ENCODE measurements at places on chromosomes 16 and 17.

- DNase-seq, result no peak
Measured at GRCh38 chr17:12085076-12085949, 64.6 kb downstream of the MAP2K4 start.

DNA sequence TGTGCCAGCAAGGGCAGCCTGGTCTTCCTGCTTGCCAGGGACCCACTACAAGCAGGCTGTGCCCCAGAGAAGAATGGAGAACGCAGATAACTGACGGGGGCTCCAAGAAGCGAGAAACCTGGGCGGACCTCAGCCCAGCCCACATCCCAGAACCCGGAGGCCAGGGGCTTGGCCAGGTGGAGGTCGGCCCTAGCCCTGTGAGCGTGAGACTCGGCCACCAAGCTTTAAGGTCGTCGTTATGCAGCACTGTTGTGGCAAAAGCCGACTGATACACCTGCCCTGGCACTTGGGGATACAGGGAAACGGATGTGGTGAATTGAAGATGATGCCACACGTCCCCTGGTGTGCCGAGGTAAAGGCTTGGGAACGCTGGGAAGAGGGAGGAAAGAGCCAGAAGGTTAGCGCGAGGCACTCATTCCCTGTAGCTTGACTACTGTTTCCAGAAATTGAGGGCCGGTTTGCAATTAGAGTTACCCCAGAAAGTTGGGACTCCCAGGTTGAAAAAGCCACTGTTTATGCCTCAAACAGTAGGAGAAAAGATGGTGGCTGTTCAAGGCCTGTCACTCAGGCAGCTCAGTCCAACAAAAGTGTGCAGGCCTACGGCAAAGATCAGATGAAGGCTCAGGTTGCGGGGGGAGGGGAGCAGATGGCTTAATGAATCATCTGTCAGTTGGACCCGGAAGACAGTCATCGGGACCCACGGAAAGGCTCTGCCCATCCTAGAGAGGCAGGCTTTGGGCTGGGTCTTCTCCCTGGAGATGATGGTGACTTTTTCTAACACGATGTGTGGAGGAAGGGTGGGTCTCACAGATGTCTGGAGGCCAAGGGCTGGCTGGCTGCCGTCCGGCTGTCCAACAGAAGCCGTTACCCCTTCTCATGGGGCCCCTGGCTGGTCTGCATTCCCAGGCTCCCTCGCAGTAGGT lies 45.6 kb upstream of the BAHCC1 start:
- no peak for DNase-seq

DNA sequence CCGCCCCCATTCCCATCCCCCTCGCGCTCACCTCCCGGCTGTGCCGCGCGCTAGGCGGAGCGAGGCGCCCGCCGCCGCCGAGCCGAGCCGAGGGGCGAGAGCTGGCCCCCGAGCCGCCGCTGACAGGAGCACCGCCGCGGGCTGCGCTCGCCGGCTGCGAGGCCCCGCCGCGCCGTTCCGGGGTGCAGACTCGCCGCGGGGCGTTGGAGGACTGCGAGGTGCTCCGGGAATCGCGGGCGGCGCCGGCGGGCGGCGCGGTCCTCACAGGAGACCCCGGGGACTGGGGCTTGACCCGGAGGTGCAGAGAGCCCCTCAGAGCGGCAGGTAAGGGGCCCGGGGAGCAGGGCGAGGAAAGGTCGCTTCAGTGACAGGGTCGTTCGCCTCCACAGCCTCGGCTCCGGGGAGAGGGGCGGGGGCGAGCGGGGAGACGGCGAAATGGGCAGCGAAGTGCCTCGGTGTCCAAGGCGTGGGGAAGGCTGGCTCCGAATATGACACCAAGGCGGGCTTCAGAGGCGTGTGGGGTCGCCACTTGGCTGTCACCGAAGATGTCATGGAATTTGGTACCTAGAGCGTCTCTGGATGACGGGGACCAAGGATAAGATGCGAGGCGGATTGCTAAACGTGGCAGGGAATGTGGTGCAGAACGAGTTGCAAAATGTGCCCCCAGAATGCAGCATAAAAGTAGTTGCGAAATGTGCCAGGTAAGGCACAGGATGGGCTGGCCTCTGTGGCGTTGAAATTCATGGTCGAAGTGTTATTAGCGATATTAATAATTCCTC lies 580 bp downstream of the TANC2 start:
- no peak for DNase-seq

- peak; percentile 40 for DNase-seq
Measured at GRCh38 chr16:14354561-14355351, 275.3 kb downstream of the PARN start.

GRCh38 chr16:89060207-89060794 lies 33.4 kb upstream of the ACSF3 start:
- no peak for DNase-seq

DNA sequence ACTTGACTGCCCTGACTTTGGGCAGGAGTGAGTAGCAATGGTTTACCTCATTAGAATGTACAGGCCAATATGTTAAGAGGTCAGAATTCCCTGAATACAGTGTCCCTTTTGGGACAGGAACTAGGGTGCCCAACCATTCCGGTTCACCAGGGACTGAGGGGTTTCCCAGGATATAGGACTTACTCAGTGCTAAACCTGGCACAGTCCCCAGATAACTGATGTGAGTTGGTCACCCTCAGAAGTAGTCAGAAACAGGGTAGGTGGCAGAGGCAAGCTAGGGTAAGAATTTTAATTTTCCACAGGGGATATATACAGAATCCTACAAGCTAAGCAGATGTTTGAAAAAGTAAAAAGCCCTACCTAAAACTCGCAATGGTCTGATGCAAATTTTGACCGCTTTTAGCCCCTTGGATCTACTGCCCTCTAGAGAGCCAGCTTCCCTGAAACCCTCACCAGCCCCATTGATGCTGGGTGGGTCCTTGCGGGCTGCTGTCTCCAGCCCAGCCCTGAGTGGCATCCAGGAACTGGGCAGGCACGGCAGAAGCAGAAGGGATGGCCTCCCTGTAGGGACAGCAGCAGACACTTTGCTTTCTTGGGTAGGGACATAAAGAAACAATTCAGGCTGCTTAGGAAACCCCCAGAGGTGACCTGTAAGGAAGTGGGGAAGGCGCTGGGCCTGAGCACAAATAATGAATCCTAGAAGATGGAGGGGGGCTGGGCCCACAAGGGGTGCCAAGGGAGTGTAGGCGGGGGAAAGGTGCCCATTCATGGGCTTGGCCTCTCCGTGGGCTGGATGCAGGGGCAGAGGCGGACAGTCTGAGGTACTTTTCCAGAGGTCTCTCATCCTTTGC lies 434.8 kb downstream of the SLC39A11 start:
- DNase-seq, result no peak

DNA sequence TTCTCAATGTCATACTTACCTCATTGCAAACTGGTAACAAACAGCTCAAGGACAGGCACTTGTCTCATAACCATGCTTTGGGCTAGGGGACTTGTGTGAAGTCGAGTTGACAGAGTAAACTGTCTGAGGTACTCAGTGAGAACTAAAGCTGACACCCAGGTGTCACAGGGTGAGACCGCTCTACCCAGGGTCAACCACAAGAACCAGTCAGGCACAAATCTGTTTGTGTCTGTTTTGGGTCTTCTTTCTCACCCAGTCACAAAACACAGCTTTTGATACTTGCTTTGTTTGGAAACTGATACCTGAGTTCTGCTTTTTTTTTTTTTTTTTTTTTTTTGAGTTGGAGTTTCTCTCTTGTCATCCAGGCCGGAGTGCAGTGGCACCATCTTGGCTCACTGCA lies 161.1 kb downstream of the STX8 start:
- no peak for DNase-seq

- no peak for DNase-seq
Measured at GRCh38 chr17:29383686-29384085, 6.5 kb upstream of the TAOK1 start.

DNA sequence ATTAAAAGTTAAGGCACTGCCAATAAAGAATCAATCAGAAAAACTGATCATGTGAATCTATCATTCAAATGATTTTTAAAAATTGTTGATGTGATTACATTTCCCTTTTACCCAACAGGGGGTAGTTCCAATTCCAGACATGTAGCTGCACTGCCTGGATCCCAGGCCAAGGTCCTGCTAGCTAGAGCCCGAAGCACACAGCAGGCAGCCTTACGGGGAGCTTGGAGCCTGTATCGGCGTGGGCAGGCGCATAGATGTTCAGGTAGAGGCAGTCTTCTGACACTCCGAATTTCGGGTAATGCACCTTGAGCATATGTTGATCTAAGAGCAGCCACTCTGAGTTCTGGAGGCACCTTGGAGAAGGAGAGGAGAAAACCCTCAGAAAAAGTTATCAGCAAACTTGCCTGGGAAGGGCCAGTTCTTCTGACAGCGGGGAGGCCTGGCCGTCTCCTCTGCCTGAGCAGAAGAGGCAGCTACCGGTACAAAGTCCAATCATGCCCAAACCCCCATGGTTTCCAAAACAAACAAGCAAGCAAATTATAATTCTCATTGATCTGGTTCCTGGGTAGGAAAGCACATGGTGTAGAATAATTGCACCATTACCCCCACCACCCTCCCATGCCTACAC lies 3.6 kb downstream of the CES5A start:
- no peak for DNase-seq

Measured in CD4-positive, alpha-beta T cell treated with Interleukin-17A for 4 hours (primary cell).